ENCODE measurements at places on chromosomes 11 and 22.

- no peak for DNase-seq
These were observed 8.9 kb upstream of the PPP2R1B start for GRCh38 chr11:111774955-111775710.

GRCh38 chr22:40309631-40310030 lies 36.7 kb upstream of the ADSL start:
- DNase-seq, result no peak

DNA sequence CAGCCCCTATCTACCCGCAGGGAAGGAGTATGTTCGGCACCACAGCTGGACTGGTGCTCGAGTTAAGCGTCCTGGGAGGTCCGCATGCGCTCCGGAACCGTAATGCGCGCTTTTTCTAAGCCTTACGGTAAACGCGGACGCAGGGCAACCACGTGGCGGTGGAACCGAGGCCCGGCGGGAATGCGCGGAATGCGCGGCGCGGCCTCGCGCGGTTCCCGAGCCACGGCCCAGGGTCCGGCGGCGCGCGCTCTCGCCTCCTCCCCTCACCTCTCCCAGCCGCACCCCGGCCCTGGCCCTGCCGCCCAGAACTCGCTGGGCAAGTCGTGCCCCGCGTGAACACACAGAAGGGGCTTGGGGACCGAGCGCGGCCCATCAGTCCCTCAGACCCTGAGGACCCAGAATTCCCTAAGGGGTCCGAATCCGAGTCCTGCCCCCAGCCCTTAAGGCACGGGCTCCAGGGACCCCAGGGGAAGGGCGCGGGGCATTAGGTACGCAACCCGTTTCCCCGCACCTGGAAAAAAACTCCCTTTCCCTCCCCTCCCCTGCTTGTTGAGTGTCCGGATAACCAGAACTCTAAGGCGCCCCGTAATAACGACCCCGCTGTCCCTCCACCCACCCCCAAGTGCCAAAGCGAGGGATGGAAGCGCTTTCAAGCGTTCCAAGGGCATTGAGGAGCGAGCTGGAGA lies 4.3 kb upstream of the CCND1 start:
- DNase-seq, result no peak

- DNase-seq, result no peak
These were observed 98.0 kb downstream of the PRR5L start for GRCh38 chr11:36394056-36394455.

DNA sequence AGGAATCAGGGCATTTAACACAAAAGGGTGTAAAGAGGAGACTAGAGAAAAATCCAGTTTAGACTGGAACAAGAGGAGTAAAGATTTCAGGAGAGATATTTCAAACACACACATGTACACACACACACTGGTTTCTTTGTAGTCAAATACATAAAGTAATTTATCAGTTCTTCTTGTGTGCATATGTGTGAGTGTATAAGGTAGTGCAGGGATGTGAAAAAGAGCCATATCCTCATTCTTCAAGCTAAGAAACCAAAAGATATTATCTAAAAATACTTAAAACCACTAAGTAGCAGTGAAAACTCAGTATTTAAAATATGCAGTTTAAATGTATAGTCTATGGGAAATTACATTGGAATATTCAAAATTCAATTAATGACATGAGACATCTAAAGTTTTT lies 52.5 kb upstream of the CARD18 start:
- DNase-seq, result no peak

DNA sequence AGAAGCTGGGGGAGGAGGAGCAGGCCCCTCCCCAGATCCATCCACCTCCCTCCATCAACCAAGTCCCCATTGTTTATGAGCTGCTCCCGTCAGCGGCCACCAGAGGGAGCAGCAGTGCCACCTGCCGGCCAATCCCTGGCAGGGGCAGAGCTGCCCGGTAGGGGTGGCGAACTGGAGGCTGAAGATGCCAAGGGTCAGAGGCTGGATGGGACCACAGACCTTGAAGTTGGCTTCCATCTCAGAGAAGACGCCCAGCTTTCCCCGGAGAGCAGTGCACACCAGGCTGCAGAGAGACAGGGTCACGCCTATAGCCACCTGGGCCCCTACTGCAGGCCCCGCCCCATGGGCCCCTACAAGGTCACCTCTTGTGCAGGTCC lies 3.6 kb downstream of the FIBP start:
- DNase-seq, result peak; percentile 63

DNA sequence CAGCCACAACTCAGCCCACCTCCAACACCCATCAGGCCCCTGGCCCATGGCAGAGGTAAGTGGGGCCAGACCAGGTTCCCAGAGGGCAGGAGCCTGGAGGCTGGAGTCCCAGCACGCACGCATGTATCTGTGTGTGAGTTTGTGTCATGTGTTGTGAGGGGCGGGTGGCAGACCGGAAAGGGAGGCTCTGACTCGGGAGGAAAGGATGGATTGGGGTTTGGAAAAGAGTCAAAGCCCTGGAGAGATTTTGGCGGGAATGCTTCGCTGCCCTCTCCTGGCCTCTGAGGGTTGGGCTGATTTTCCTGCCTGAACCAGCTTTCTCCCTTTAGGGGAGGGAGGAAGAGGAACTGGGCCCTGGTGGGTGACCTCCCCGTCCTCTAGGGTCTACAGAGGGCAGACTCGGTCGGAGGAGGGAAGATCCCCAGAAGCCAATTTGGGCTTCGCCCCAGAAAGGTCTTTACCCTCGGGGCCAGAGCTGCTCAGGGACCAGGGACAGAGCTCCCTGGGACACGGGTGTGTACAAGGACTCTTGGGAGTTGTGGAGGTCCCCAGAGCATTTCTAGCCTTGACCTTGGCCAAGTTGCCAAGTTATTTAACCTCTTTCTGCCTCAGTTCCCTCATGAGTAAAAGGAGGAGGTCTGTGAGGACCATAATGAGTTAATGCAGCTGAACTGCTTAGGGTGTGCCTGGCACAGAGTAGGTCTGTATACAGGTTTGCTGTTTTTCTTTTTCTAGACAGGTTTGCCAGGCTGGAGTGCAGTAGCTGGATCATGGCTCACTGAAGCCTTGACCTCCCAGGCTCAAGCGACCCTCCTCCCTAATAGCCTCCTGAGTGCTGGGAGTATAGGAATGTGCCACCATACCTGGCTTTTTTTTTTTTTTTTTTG lies 6.9 kb downstream of the C11orf68 start:
- peak; percentile 61 for DNase-seq

- DNase-seq, result no peak
These were observed 23.2 kb upstream of the C1QTNF4 start for GRCh38 chr11:47617417-47617809.

GRCh38 chr11:87284306-87284705 lies 246.6 kb downstream of the TMEM135 start:
- DNase-seq, result no peak

- DNase-seq, result peak; percentile 60
These were observed 94.2 kb downstream of the ABTB2 start for GRCh38 chr11:34263441-34264091.

GRCh38 chr11:105179542-105180278 lies 40.1 kb upstream of the CARD18 start:
- peak; percentile 34 for DNase-seq

DNA sequence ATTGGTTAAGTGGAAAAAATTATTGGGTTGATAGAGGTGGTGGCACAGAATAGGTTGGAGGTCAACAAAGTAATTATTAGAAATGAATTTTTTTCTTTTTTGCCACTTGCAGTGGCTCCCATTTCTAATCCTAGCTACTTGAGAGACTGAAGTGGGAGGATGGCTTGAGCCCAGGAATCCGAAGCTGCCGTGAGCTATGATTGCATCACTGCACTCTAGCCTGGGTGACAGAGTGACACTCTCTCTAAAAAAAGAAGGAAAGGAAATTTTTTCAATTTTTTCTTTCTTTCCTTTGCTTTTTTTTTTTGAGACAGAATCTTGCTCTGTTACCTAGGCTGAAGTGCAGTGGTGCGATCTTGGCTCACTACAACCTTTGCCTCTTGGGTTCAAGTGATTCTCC lies 2.2 kb upstream of the BCO2 start:
- no peak for DNase-seq

DNA sequence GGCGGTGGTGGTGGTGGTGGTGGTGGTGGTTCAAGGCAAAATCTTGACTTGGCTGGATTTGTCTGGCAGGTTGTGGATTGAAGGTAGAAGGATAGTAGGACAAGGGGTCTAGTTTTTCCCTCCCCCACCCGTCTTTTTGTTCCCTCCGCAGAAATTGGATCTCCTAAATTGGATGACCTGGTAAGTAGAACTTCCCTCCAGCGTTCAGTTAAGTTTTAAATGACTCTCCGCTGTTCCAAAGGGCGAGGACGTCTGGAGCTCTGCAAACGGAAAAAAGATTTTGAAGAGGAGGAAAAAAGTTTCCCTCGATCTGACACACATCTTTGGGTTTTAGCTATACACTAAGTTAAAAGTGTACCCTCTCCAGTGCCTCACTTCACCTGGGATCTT lies 422 bp upstream of the LGR4 start:
- DNase-seq, result no peak

GRCh38 chr11:15636521-15637089 lies 521.9 kb downstream of the INSC start:
- no peak for DNase-seq

DNA sequence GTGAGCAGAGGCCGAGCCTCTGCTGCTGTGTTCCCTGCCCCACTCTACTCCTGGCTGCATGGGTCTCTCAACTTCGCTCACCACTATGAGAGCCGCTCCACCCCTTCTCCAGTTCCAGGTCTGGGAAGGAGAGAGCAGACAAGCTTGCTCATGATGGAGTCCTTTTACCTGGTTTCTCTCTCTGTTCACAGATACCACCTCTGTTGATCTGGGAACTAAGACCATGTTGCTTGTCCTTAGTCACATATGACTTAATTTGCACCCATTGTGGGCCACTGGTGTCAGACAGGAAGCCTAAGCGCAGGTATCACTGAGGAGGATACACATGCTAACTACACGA lies 26.8 kb downstream of the MCM5 start:
- DNase-seq, result no peak

DNA sequence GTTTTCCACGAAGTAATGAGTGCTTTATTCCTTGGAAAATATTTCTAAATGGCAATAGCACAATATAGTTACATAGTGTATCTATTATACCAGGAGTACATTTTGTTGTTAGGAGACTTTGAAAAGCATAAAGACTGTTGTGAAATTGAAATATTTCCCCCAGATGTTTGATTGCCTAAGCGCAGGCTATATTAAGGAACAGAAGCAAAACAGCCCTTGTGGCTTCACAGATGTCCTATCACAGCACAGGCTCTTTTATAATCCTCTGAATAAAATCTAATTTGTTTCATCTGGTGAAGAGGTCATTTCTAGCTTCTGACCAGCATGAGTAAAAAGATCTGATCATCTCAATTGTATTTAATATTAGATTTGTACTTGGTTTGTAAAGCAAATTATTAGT lies 48.2 kb downstream of the BSX start:
- no peak for DNase-seq

- no peak for DNase-seq
These were observed 2.5 kb upstream of the SUSD2 start for GRCh38 chr22:24178502-24179440.

DNA sequence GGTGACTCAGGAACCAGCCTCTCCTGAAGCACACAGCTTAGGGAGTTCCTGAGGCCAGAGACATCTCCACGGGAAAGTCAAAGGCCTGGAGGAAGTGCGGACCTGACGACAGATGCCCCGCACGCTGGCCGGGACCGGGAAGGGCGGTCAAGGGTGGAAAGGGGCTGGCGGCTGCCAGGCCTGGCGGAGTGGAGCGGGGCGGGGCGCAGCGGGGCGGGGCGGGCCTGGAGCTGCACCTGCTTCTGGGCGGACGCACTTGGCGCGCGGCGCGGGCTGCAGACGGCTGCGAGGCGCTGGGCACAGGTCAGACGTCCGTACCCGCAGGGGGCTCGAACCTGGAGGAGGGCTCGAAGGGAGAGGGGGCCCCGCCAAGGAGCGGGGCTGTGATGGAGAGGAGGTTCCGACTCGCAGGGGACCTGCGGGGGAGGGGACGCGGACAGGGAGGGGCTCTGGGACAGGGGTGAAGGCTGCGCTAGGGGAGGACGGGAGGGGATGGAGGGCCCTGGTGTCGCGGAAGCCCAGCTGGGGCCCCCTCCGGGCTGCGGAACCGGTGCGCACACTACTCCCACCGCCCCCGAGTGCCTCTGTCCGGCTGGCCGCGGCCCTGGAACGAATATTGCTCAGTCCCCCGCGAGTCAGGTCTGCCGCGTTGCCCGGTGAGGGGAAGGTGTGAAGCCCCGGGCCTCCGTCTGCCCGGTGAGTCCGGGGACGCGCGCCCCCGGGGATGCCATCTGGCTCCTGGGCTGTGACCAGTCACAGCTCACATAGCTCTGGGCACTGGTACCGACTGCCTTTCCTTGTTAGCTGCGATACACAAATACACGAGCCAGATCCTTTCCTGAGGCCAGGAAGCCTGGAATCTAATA lies at the start of gene TMEM45B:
Gene TMEM45B (plus strand): TSS at position 253 of the 866 bp plus-strand sequence. CDS start 36,635 bp downstream, outside the sequence.
- peak; percentile 74 for DNase-seq

DNA sequence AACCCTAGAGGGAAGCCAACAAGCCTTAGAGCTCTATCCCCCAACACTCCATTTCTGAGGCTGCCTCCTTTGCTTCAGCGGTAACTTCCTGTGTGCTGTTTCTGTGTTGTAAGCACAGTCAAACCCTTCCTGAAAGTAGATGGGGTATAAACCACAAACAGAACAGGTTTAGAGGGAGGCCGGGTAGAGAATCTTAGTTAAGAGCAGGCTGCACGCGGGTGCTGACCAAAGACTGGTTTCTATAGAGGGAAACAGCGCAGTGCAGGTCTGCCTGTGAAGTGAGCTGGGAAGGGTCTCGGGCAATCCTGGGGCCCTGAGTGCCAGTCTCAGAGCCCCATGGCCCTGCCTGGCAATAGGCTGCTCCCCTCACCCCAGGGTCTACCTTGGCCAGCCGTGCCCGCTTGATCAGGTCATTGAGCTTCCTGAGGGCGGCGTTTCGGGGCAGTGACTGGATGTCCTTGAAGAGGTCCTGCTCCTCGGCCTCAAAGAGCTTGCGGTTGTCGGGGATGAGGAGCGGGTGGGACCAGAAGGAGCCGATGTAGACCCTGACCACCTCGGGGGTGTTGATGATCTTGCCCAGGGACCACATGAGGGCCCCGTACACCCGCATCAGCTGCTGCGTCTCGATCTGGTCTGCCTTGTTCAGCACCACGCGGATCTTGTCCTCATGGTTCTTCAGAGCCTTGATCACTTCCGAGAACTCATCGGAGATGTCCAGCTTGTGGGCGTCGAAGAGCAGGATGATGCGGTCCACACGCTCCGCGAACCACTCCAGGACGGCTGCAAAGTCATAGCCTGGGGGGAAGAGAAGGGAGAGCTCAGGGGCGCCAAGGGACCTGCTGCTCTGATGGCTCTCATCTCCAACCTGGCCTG lies 15.3 kb upstream of the CDC42BPG start:
- DNase-seq, result no peak

- DNase-seq, result no peak
These were observed 41.7 kb downstream of the NARS2 start for GRCh38 chr11:78532991-78533390.

- no peak for DNase-seq
These were observed 68.0 kb upstream of the PRDM11 start for GRCh38 chr11:45078236-45079074.

GRCh38 chr22:22180738-22181285 lies 63.8 kb upstream of the VPREB1 start:
- DNase-seq, result no peak

- DNase-seq, result no peak
These were observed 28.3 kb downstream of the LARGE1 start for GRCh38 chr22:33891992-33892391.

- DNase-seq, result peak; percentile 37
These were observed 612 bp downstream of the XBP1 start for GRCh38 chr22:28799606-28800307.
